Activated CD4-positive, alpha-beta memory T cell treated with anti-CD3 and anti-CD28 coated beads, Interleukin-2, amount 10 ng/mL, durations not matched to agents 7 days and 5 days (primary cell): ENCODE measurements at places on chromosomes 6 and 20. TPM values are rescaled to one million over a fixed set of nuclear protein-coding genes. Genes with fewer than 3 reads are reported as not detected.
A peak's percentile ranks its signal among the peaks of the same experiment; 100 is the strongest.

DNA sequence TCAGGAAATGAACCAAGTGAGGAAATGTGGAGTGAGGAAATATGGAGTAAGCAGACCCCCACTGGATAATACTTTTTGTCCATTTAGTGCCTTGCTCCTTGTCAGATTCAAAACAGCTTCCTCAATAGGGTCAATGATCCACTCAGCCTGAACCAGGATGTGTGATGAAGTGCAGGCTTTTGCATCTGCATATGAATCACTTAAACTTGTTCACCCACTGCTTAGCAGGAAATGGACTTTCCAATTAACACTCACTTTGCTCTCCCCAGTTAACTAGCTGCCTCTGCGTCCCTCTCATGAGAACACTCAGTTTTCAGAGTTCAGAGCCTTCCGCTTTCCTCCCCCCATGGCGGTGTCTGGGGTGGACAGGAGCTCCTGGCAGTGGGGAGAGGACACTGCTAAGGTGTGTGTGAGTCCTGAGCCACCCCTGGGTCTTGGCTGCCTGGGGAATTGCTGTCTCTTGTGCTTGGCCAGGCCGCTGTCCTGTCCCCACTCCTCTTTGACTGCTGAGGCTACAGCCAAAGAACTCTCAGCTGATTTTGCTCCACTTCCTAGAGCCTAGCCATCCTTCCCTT is 621.8 kb downstream of the CDH26 start:
- H3K27me3 ChIP-seq: no peaks in the 10 kb centered on the region
- H3K27ac ChIP-seq: no peak overlapping the region
- no peaks in the 10 kb centered on the region for H3K4me1 ChIP-seq
- no peak for DNase-seq
- H3K36me3 ChIP-seq: no peaks in the 10 kb centered on the region

OR2B2 gene
- not detected for total RNA-seq

- no peak overlapping the region for H3K27ac ChIP-seq
- no peaks in the 10 kb centered on the region for H3K36me3 ChIP-seq
- DNase-seq: no peak
- H3K4me1 ChIP-seq: peaks cover 8% of the 10 kb centered on the region
- no peak overlapping the region for H3K4me3 ChIP-seq
These were observed 180.1 kb upstream of the CST7 start for GRCh38 chr20:24768713-24769601.

DNA sequence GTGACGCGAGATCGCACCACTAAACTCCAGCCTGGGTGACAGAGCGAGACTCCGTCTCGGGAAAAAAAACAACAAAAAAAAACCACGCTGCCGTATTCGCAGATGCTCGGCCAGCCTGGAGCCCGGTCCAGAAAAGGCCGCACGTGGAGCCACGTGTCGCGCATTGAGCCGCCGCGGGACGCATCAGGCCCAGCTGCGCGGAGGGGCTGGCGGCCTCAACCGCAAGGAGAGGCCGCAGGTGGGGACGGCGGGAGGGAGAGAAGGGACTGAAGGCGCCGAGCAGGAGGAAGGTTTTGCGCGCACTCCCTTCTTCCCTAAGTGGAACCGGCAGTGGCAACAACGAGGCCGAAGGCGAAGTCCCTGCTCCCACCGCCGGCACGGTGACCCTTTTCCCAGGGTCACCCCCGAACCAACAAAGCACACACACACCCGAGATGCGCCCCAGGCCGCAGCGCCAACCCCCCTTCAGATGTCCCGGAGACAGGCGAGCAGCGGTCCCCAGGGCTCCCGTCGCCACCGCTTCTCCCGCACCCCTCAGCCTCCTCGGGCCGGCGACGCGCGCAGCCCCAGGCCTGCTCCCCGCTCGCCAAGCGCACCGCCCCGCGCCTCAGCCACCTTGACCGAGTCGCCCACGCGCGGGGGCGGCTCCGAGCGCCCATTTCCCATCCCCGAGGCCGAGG is 681 bp downstream of the SYCP2 start:
- H3K27ac ChIP-seq: no peak overlapping the region
- peaks cover 2% of the 10 kb centered on the region for H3K27me3 ChIP-seq
- H3K4me1 ChIP-seq: peaks cover 16% of the 10 kb centered on the region
- DNase-seq: no peak

- no peaks in the 10 kb centered on the region for H3K27me3 ChIP-seq
- H3K4me1 ChIP-seq: peaks cover 1% of the 10 kb centered on the region
- no peak overlapping the region for H3K4me3 ChIP-seq
- no peaks in the 10 kb centered on the region for H3K36me3 ChIP-seq
- H3K27ac ChIP-seq: no peak overlapping the region
These were observed 121.2 kb upstream of the AKAP12 start for GRCh38 chr6:151118461-151119123.

SNRNP48 gene
- total RNA-seq: 16.5 TPM

LGSN gene
- total RNA-seq: 0.15 TPM

DNA sequence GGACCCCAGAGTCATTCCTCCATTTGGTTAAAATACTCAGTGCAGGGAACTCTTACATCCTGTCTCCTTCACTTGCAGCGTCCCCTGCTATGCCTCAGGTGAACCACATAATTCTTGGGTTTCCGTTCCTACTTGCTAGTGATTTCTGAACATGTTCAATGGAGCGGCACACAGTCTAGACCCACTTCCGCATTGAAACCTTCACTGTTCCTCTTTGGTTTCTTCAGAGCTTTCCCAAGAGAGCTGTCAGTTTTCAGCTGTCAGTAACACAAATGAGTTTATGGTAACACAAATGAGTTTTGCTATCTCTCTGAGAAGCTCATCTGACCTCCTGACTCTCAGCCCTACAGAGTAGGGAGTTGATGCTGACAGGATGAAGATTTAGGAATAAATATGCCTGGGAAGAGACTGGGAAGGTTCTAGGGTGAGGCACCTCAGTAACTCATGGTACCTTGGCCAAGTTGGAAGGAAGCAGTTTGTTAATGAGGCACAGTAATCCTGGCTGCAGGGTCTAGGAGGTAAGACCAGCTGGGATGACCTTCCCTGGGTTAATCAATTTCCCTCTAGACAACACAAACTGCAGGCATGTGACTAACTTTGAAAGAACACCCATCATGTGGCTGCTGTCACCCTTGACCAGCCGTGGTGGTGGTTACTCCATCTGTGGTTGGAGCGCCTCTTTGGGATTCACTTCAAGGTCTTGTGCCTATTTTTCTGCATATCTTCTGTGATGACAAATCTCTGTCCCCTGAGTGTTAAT is 5.4 kb downstream of the SYS1 start:
- DNase-seq: peak; percentile 61
- H3K4me3 ChIP-seq: peak overlapping the region; percentile 30
- no peaks in the 10 kb centered on the region for H3K27me3 ChIP-seq
- peaks cover 63% of the 10 kb centered on the region for H3K4me1 ChIP-seq
- H3K27ac ChIP-seq: peak overlapping the region; percentile 67

DNA sequence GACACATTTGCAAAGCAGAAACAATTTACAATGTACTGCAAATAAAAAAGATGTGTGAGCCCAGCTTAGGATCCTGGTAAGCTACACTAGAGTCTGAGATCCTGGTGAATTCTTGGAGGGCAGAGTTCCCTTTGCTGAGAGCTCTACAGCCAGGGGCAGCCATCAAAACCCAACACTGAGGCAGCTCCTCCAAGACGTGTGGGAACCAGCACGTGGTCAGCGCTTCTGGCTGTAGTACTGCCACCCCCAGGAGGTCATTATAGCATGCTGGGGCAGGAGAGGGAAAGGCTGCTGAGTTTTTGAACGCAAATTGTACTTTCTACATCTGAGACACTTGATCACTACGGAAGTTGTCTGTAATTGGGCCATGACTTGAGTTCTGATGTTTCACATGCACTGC is 131.5 kb downstream of the INSM1 start:
- no peak for DNase-seq
- no peaks in the 10 kb centered on the region for H3K27me3 ChIP-seq
- H3K4me3 ChIP-seq: no peak overlapping the region
- peaks cover 40% of the 10 kb centered on the region for H3K36me3 ChIP-seq
